ENCODE measurements at places on chromosomes 5 and 9.

GRCh38 chr5:172777881-172778814 is 7.2 kb upstream of the DUSP1 start:
- no peak for DNase-seq

GRCh38 chr5:132439521-132440089 is 51.0 kb downstream of the IRF1 start:
- no peak for DNase-seq

DNA sequence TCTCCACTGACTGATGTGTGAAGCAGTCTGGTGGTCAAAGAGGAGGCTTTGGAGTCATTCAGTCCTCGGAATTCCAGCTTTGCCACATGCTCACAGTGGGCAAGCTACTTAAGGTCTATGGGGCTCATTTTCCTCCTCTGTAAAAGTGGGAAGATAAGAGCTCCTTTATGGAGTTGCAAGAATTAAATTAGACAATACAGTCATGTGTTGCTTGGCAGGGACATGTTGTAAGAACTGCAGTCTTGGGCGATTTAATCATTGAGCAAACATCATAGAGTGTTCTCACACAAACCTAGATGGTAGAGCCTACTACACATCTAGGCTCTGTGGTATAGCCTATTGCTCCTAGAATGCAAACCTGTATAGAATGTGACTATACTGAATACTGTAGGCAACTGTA is 253.9 kb downstream of the SH3GL2 start:
- no peak for DNase-seq

- DNase-seq = no peak
Measured at GRCh38 chr5:175579742-175580432, 78.0 kb upstream of the HRH2 start.

DNA sequence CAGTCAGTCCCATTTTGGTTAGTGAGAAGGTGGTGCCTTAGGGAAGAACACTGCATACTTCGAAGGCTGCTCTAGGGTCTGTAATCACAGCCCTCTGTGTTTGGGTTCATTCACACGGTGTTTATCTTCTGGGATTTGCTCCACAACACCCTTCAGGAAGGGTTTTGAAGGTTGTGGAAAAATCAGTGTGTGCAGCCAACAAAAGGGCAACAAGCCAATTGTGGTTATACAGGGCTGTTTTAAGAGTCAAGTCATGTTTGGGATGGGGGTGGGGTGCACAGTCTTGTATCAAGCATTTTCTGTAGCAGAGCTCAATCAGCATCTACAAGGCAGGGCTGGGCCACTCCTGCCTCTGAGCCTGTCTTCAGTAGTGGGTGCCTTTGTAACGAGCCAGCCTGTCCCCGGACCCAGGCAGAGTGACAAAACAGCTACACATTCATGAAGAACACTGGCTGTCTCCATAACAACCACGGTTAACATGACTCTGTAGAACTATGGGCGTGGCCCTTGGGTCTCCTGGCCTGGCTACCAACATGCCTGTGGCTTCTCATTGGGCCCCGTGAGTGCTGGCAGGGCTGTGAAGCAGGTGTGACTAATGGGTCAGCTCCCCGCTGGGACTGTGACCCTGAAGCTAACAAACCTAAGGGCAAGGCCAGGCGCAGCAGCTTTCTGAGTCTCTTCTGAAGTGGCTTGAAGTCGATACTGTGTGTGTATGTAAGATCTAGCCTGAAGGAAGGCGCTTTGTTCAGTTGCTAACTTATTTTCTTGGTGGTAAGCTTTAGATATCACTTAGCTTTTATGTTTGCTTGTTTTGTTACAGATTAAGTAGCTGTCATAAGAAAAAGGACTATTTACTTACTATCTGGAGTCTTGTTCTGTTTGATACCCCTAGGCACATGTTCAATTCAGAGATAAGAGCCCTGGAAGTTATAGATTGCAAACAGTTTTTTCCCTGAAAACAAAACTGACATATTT is 27.9 kb upstream of the GOLM1 start:
- DNase-seq = peak; percentile 74

- no peak for DNase-seq
Measured at GRCh38 chr5:13973724-13974123, 29.2 kb upstream of the DNAH5 start.

DNA sequence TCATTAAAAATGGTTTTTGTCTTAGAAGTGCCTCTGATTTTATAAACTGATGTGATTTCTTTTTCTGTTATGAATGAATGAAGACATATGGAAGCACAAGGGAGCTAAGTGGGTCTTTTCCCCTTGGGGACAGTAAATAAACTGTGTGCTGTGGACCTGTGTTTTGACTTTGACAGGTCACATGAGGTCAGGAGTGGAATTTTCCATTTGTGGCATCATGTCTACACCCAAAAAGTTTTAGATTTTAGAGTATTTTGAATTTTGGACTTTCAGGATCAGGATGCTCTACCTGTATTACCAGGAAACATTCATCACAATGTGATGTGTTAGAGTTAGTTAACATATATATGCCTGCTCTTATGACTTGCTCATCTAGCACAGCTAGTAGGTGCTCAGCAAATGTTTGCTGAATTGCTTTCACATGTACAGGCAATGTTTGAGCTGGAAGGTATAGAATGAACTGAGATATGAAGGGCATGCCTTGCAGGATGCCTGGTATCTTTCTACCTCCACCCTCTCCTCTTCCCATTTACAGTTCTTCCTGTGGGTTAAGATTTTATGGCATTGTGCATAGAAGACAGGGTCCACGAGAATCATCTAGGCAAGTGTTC is 73.2 kb upstream of the NR3C1 start:
- DNase-seq = no peak

DNA sequence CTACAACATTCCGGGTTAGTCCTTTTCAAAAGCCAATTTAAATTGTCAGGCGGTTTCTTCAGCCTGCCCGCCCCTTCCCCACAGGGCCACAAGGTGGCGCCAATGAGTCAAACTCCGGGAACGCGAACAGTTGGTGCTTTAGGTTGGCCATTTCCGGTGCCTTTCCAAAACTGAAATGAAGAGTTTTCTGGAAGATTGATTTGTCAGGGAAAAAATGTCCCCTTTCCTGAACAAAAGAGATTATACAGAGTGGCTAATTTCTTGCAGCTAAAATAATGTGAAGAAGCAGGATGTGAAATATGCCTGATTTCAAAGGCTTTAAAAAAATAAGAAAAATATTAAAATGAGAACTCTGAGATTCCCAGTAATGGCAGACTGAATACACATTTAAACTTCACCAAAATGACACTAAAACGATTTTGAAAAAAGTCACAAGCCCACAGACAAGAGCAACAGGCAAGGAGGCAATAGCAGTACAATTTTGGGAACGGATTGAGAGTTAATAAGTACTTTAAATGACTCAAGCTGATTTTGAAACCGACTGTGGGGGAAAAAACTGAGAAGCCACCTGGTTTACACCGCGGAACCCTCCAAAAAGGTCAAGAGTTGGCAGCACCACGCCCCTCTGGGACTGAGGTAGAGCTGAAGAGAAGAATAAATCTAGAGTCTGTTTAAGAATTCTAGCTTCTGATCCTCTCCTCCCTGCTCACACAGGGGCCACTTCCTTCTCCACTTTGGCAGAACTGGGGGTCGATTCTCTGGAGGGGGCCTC is 45.7 kb downstream of the SLC46A2 start:
- peak; percentile 66 for DNase-seq

- DNase-seq = no peak
Measured at GRCh38 chr5:101932599-101932998, 363.5 kb downstream of the SLCO4C1 start.

DNA sequence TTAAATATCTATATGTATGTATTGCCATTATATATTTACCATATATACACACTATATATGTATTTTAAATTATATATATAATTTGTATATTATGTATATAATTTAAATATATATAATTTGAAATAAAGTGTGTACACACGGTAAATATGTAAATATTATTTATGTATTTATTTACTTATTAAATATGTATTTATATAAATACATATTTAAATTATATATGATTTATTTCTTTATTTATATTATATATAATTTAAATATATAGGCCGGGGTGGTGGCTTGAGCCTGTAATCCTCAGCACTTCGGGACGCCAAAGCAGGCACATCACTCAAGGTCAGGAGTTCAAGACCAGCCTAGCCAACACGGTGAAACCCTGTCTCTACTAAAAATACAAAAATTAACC is 31.3 kb upstream of the LHFPL2 start:
- DNase-seq = no peak

DNA sequence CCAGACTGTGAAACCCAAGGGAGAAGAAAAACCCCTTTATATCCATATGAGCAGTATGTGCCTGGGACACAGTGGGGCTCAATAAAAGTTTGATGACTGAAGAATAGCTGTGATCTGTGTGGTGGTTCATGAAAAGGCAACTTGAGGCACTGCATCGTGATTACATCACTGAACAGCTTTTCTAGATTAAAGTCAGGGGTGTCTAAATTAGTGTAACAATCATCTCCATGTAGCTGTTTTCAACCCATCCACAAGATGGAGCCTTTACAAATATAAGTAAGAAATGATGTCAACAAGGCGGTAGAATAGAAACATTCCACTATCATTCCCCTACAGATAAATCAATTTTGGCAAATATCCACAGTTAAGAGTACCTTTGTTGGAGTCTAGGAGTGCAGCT is 55.5 kb downstream of the PRRC1 start:
- no peak for DNase-seq

DNA sequence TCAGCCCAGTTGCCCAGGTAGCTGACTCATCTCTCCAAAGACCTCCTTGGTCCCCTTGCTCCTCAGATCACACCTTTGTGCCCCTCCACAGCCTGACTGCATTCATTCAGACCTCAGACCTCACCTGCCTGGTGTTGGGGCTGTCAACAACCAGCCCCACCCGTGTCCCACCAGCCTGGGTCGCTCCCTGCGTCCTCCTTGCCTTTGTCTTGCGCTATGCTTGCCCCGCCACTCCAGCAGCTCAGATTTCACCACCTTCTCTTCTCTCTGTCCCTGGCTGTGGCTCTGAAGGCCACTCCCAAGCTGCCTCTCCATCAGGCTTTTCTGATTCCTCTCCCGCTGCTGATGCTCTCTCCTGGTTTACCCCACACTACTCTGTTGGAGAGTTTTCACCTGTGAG is 103.5 kb downstream of the MVB12B start:
- DNase-seq = no peak

GRCh38 chr9:128771094-128771721 is 519 bp downstream of the ZER1 start:
- DNase-seq = peak; percentile 13

DNA sequence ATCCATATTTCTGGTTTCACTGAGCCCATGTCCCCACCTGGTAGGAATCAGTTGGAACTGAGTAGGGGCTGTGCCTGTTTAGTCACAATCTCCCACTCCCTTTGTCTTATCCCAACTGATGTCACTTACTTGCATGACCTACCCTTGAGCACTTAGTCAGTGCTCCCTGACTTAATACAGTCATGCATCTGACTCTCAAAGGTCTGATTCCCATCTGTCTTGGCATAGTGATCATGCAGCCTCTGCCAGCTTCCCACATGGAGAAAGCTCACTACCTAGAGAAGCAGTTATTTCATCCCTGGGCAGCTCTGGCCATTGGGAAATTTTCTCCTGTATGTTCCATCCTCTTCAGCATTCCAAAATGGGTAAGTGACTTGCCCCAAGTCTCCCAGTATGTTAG is 24.8 kb downstream of the ABLIM3 start:
- no peak for DNase-seq

DNA sequence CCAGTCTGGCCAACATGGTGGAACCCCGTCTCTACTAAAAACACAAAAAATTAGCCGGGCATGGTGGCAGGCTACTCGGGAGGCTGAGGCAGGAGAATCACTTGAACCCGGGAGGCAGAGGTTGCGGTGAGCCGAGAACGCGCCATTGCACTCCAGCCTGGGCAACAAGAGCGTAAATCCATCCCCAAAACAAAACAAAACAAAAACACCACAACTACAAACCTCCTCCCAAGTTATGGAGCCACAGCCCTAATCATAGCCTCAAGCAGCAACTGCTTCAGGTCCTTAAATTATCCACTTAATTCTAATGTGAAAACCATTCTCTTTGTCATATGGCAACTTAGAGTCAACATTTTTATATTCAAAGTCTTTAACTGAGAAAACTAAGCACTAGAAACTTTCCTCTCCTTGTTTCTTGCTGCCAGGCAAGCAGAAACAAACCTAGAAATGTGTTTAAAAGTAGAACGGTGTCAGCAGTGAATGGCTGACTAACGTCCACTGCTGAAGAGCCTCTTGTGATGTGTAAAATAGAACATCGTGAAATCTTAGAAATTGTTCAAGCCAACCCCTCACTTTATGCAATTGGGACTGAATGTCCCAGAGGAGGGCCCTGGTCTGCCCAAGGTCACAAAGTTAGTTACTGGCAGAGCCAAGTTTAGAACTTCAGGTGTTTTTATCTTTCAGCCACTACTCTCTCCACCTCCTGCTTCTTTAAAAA is 5.7 kb downstream of the TMEM245 start:
- DNase-seq = no peak

- DNase-seq = no peak
Measured at GRCh38 chr9:122143876-122144405, 15.6 kb downstream of the NDUFA8 start.

- DNase-seq = no peak
Measured at GRCh38 chr5:157729858-157730257, 1.4 kb upstream of the THG1L start.

- no peak for DNase-seq
Measured at GRCh38 chr9:99063522-99063921, 41.4 kb upstream of the TGFBR1 start.

GRCh38 chr5:32163785-32164184 is 10.3 kb downstream of the GOLPH3 start:
- DNase-seq = no peak

- DNase-seq = no peak
Measured at GRCh38 chr5:78916044-78916443, 69.1 kb downstream of the ARSB start.

DNA sequence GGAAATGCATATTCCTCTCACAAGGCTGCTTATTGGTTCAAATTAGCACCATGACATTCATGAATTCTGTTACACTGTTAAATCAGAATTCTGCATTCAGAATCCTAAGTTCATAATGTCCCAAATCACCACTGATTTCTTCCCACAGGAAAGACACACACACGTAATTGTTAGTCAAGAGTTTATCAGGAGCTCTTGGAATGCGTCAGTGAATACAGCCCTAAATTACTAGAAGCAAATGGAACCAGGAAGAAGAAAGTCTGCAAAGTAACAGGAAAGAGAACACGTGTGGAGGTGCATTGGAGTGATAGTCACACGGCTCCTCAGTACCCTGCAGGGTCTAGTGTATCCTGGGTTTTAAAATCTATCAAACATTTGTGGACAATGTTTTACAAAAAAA is 110.2 kb downstream of the ANXA2R start:
- DNase-seq = no peak

- no peak for DNase-seq
Measured at GRCh38 chr9:130017076-130017475, 25.9 kb downstream of the FNBP1 start.

- DNase-seq = no peak
Measured at GRCh38 chr5:54703133-54703532, 185.6 kb downstream of the SNX18 start.

DNA sequence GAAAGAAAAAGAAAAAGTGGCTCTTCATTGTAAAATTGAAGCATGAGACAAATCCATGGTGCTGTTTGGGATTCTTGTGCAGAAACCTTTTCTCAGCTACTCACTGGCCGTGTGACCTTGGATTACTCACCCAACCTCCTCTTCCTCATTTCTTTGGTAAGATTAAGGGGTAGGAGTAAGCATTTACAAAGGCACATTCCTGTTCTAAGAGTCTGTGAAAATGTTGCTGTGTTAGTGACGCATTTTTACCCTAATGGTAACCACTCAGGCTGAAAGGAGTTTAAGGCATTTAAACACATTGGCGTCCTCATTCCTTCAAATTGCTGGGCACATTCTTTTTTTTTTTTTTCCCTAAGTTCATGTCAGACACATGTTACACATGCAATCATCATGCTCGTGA is 4.3 kb downstream of the RAI14 start:
- no peak for DNase-seq

- DNase-seq = no peak
Measured at GRCh38 chr9:78491402-78491801, 194.5 kb downstream of the PSAT1 start.
